NCI-H774 (cell line): ENCODE measurements at places on chromosomes 7 and 10.

GRCh38 chr7:30789334-30789711, 18.1 kb downstream of the MINDY4 start:
- no peak for DNase-seq

- DNase-seq = no peak
Observed at GRCh38 chr7:133376514-133376913, 123.6 kb downstream of the EXOC4 start.

- peak; percentile 32 for DNase-seq
Observed at GRCh38 chr7:85186083-85186520, 754 bp downstream of the SEMA3D start.

- no peak for DNase-seq
Observed at GRCh38 chr10:117684672-117685211, 142.2 kb downstream of the EMX2 start.

DNA sequence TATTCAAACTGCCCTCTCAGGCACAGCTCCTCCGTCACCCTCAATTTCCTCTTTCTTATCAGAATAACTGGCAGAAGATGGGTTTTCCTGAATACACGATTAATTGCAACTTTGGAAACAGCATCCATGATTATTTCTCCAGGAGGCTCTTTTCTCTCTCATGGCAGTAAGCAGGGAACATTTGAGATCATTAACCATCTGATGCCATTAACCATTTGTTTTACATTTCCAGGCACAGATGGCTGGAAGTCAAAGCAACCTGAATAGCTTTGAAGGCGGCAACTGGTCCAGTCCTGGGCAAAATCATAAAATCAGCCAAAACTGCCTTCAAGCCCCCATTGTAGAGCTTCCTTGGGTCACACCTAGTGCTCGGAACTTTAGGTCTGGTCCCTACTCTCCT, 289.5 kb upstream of the AOAH start:
- DNase-seq = no peak

DNA sequence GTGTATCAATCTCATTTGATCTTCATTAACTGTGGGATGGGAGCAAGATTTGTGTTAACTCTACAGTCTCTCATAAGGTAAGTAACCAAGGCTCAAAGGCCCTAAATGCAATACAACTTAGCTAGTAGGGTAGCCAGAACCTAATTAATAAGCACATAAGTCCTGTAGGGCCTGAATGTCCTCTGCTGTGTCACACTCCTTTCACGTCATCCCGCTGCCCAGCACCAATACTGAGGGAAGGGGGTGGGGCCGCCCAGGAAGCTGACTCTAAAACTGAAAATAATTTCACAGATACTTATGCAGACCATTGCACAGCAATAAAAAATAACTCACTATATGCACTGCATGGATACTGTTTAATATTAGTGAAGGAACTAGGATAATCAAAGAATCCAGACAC, 13.7 kb downstream of the CCDC6 start:
- no peak for DNase-seq

GRCh38 chr10:117677239-117677638, 134.7 kb downstream of the EMX2 start:
- no peak for DNase-seq

DNA sequence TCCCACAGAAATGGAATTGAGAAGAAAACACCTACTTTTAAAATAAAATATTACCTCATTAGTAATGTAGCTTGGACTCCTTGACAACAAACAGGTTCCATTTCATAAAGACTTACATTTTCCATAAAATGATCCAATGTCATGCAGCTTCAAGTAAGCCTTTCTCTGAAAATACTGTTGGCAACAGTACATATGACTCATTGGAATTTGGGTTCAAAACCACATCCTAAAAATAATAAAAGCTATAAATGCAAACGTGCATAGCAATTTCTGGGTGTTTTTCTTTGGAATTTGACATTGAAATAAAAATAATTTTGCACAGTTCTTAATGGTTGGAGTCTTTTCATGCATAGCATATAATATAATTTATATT, 47.9 kb downstream of the FHIP2A start:
- DNase-seq = no peak

DNA sequence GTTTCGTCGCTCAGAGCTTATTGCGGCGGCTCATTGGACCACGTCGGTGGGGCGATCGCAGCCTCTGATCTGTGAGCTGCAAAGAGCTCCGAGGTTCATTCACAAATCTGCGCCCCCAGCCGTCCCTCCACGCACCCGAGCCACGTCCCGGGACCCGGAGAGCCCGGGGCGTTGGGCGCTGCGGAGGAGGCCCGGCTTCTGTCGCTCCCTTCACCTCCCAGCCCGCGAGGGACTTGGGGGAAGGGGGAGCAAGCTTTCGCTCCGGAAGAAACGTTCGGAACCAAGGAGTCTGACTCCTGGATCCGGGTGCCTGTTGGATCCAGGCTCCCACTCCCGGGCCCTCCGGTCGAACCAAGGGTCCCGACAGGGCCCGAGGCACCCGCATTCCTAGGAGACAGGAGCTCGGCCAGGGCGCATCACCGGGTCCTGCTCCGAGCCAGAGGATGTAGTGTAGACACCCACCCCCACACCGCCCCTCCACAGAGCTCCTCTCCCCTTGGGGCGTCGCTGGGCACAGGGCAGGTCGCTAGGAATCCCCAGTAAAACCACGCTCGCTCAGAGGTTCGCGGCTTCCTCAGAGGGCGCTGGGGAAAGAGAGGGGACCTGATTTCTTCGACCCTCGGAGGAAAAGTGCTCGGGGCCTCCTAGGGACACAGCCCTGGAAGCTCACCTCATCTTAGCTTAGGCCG, 7.9 kb upstream of the EN2 start:
- no peak for DNase-seq

- no peak for DNase-seq
Observed at GRCh38 chr7:80273327-80273726, 138.7 kb downstream of the GNAI1 start.

GRCh38 chr10:78361031-78361430, 327.4 kb downstream of the RPS24 start:
- DNase-seq = no peak

GRCh38 chr7:125773113-125773785, 843.6 kb upstream of the POT1 start:
- no peak for DNase-seq

DNA sequence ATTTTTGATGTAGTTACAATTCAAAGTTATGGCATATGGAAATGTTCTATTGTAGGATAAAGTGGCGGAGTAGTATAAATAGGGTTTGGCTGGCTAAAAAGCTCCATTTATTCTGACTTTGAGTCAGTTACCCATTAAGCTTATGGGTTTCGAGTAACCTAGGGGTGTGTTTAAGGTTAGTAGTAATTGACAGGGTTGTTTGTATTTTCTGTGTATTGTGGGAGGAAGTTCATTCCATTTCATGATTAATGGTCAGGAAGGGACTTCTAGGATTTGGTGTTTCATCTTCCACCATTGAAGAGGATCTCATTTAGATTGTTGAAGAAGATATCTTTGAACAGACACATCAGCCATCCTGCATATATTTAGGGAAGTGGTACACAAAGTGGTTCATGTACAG, 75.0 kb downstream of the BICC1 start:
- no peak for DNase-seq

DNA sequence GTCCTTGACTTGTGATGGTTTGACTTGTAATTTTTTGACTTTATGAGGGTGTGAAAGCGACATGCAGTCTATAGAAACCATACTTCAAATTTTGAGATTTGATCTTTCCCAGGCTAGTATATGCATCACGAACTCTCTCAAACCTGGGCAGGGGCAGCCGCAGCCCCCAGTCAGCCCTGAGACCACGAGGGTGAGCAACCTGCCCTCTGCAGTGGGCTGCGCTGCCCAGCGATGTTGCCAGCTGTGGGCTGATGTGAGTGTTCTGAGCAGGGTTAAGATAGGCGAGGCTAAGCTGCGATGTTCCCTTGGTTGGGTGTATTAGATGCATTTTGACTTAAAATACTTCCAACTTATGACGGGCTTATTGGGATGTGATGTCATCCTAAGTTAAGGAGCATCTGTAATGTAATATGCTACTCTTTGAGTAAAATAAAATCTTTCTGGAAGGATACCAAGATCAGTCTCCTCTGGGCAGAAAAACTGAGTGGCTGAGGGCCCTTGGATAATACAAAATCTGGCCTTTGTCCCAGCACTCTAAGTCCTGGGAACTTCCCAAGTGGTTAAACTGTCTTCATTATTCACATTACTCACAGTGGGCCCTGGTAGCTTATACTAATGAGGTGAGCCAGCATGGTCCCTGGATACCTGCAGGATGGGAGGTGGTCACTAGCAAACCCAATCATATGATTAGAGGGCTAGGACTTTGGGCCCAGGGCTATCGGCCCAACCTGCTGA, 28.4 kb upstream of the CNPY1 start:
- no peak for DNase-seq

- DNase-seq = no peak
Observed at GRCh38 chr10:106183041-106183440, 981.5 kb downstream of the SORCS1 start.
